Stimulated activated CD4-positive, alpha-beta T cell treated with anti-CD3 and anti-CD28 coated beads, Interleukin-1b, Interleukin-23, amount 100 ng/mL, for 24 hours (primary cell): ENCODE measurements at places on chromosomes 1 and 21.

- DNase-seq: no peak
These were observed 274.1 kb upstream of the CHRM3 start for GRCh38 chr1:239112101-239112935.

DNA sequence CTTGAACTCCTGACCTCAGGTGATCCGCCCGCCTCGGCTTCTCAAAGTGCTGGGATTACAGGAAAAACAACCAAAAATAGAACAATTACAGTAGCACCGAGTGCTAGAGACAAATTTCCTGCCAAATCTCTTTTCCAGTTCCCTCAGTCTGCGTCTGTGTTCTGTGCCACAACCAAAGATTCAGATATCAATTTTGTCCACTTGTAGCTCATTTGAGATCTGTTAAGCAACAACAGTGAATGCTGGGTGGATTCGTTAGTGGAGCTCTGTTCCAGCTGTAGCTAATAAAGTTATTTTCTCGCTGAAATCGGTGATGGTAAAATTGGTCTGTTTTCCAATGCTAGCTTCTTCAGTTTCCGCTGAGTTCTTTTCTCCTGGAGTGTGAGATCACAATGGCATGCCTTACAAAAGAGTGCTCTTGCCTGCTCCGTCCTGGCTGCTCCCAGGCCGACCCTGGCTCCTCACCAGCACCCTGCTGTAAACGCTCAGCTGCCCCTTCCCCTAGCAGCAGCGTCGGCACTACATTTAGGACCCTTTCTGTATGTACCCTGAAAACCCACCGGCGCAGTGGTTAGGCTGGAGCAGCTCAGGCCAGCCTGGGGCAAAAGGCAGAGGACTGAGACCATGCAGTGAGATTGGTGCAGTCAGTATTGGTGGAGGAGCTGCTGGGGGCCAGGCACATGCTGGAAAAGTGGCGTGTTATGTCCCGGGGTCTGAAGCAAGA, 395.4 kb downstream of the KIF26B start:
- no peak for DNase-seq

- no peak for DNase-seq
These were observed 100.5 kb downstream of the TEX35 start for GRCh38 chr1:178613271-178613945.

DNA sequence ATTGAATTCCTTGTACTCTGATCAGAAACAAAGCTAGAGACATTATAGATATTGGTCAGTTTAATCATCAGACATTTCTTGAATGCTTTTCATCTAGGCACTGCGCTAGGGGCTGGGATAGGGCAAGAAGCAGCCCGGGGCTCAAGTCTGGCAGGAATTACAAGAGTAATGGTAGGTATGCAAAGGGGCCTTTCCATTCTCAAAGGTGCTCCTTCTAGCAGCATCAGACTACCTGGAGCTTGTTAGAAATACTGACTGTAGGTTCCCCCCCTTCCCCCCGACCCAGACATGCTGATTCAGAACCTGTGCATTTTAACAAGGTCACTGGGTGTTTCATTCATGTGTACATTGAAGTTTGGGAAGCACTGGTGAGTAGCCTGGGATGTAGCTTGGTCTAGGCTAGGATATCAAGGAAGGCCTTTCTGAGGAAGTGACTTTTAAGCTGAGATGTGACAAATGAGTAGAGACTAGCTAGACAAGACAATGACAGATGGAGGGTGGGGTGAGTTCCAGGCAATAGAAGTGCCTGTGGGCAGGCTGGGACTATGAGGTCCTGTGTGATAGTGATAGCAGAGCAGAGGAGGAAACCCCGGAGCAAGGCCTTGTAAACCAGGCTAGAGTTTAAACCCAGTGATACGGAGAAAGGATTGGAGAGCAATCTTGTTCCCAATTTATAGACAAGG, 26.3 kb downstream of the NFASC start:
- no peak for DNase-seq

DNA sequence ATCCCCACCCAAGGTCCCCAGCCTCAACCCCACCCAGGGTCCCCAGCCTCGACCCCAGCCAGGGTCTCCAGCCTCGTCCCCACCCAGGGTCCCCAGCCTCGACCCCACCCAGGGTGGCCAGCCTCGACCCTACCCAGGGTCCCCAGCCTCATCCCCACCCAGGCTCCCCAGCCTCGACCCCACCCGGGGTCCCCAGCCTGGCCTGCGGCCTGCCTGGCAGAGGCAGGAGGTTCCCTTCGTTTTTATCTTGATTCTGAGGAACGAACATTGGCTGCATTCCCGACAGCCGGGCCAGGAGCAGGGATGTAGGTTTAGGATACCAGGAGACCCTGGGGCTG, 3.4 kb upstream of the PDE9A start:
- DNase-seq: no peak

DNA sequence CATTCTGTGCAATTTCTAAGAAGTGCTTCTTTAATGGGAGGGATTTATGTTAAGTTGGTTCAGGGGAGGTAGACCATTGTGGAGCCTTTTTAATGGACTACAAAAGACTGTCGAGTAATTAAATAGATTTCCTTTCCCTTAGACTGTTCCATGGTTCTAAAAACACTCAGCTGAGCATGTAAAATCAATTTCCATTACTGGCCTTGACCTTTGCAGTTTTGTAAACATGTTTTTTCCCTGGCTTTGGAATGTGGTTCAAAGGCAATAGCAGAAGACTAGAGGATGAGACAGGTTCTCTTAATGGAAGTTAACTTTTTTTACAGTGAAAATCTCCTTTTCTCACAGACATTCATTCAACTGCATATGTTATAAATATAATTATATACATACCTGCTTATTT, 37.6 kb upstream of the BTG3 start:
- DNase-seq: no peak

DNA sequence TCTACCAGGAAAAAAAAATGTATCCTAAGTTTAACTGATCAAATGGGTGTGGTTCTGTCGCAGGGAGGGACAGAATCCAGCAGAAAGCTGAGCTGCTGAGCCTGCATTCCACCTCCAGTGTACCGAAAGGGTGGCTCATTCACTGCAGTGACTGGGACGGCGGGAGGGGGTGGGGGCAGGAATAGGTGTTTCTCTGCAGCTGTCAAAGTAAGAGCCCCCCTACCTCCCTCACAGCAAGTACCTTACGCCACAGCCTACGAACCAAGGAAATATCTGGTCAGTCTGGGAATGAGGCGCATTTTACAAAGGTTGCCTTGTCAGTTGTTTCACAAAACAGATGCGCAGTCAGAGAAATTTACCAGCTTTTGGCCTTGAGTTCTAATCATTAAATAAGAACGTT, 1.7 kb downstream of the S100B start:
- DNase-seq: no peak

- no peak for DNase-seq
These were observed 1.7 kb upstream of the KRTAP7-1 start for GRCh38 chr21:30831194-30831765.

DNA sequence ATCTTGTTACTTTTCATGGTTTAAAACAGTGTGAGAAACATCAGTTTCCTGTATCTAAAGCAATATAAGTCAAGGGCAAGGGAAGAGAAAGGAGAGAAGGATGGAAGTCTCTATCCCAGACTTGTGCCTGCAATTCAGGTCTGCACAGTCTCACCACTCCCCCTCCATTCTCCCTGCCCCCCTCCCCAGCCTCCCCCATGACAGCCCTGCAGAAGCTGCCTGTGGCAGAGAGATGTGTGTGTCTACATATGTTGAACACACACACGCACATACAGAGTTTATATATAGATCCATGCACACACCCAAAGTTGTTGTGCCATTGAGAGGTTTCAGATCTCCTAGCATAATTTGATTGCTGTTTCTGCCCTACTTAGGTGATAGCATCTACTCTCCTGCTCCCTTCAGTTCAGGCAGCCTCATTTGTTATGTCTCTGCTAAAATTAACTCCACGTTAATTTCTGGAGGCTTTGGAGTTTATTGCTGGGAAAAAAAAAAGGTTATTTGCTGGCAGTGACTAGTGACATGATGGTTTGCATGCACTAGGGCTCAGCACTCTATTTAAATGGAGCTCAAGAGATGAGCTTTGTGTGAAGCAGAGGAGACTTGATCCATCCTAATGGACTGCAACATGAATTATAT, 124.9 kb upstream of the SMYD2 start:
- no peak for DNase-seq

DNA sequence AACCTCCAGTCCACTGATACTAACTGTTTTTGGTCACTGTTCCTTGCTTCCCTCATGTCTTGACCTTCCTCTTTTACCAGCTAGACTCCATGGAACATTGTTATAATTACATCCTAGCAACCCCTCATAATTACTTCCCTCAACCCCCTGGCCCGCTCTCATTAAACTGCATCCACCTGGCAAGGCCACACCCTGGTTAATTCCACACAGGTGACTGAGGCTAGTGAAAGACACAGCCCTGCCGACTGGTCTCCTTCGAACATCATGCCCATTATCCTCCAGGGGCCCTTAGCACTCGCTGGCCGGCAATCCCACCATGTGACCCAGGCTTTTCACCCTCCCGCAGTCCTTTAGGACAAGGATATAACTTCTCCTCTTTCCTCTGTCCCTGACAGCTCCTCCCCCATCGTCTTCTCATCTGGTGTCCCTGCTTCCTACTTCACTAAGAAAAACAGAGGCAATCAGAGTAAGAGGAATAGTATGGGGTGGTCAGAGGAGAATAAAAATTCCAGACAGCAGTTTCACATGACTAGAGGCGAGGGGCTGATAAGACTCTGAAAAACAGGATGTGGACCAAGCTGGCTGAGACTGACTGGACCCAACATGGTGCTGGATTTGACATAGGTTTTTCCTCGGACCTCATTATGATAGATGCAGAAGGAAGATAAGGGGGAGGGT, 8.8 kb upstream of the TENT5B start:
- no peak for DNase-seq
